Endothelial cell of umbilical vein (primary cell): ENCODE measurements at places on chromosomes 4 and X. TPM values are rescaled to one million over a fixed set of nuclear protein-coding genes. Genes with fewer than 3 reads are reported as not detected.

Gene DDIT4L
- total RNA-seq = 1.4 and 2.0 TPM in 2 replicates

Gene CXorf49
- total RNA-seq = not detected in 2 replicates

Gene ETNPPL
- not detected in 2 replicates for total RNA-seq

Gene SSX2
- not detected in 2 replicates for total RNA-seq

Gene CACNA1F
- total RNA-seq = not detected in 2 replicates

Gene SRP72
- 132 and 145 TPM in 2 replicates for total RNA-seq

Gene ABCE1
- 107 and 114 TPM in 2 replicates for total RNA-seq

Gene RASL11B
- total RNA-seq = not detected in 2 replicates

Gene GYPA
- total RNA-seq = not detected in 2 replicates

Gene P2RY8
- not detected in 2 replicates for total RNA-seq

Gene TNMD
- total RNA-seq = not detected in 2 replicates

Gene CLCN4
- 17.0 and 19.8 TPM in 2 replicates for total RNA-seq

Gene BEND4
- total RNA-seq = 0.07 and 0.27 TPM in 2 replicates

Gene HDX
- 6.1 and 8.2 TPM in 2 replicates for total RNA-seq
